SHP77 (cell line): ENCODE measurements at places on chromosomes 4 and X.

DNA sequence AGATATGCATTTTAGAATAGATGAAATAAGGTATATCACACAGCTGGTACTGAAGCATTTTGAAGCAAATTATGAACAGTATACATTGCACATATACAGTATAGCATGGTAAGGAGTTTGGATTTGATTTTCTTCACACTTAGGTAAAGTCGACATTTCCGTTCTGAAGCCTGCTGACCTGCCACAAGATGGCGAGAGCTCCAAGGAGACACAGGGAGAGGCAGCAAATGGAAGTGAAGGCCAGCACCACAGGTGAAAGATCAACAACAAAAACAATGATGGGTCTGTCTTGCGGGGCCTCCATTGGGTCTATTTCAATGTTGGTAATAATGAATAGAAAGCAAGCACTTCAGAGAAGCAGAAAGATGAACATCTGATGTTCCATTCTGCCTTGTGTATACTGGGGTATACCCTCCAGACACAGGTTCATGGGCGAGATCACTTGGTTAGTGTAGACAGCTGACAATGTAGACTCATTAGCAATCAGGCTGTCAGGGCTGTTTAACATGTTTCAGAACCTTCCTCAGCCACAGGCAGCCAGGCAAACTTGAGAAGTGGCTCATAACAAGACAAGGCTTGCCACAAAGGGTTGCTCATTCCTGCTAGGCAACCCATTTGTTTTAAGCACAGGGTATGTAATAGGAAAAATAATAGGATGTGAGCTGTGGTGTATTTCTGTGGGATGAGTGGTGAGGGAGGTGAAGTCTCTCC is 21.4 kb upstream of the NOX1 start:
- peak; percentile 25 for DNase-seq

- no peak for DNase-seq
Measured at GRCh38 chrX:149757206-149758067, 16.4 kb upstream of the HSFX1 start.

GRCh38 chr4:152356428-152357034 is 179.4 kb downstream of the FBXW7 start:
- DNase-seq: no peak

GRCh38 chr4:188372829-188373228 is 233.6 kb downstream of the TRIML1 start:
- DNase-seq: peak; percentile 28

DNA sequence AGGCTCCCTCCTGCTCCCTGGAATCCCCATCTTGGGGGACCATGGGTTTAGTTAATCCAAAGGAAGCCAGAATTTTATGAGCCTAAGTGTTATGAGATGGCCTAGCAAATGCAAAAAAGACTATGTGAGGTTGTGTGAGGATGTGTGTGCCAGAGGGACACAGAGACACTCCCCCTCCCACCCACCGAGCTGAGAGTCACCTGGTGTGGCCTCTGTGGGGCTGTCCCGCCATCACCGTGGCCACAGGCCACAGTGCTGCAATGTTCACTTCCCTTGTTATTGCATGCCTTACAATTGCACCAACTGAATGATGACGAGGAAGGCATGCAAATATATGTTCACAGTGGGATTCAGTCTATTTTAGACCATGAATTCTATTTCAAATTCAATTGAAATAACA is 601 bp upstream of the FGFBP2 start:
- no peak for DNase-seq

DNA sequence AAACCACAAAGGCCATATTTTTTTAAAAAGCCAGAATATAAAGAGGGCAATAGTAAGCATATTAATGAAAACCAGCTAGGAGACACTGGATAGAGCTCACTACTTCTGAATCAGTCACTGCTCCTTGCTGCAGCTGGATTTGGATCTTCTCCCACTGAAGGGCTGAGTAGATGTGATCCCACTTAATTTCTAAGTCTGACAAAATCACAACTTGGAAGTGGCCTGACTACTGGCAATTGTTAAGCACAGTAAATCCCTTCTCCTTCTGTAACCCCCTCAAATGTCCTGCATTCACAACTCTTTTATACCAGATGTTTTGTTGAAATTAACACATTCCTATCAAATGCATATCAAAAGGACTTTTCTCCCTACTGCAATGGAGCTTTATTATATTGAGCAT is 72.9 kb downstream of the AMMECR1 start:
- DNase-seq: no peak

DNA sequence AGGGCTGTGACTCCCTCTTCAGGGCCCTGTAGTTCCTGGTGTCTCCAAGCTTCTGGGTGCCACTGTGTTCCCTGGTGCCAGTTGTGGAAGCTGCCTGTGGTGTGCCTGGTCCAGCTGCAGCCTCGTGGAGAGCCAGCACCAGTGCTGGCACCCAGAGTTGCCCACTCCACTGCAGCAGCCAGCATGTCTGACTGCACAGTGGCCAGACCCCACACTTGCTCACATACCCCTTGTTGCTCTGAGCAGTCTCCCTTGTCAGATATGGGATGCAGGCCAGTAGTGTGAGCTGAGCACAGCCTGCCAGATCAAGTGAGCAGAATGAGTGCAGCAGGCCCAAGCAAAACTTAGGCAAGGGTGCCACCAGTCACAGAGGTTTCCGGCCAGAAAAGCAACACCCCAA is 108.6 kb downstream of the ZMAT1 start:
- DNase-seq: no peak
